Nucleus accumbens (tissue), 56 donors: ENCODE measurements at places on chromosomes 3 and 15.

DNA sequence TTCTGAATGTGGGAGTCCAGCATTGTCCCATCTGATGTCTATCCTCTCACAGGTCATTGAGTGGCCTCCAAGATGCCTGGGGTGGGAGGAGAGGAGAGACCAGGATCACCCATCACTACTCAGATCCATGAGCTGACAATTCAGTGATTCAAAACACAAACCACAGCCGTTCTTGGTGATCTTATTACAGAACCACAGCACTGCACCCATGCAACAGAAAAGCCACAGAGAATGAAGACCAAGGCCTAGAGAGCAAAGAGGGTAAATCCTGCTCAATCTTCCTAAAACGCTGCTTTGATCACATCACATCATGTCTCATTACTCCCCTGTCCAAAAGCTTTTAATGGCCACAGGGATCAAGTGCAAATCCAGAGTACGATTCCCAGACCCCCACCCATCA is 23.5 kb downstream of the ANP32A start:
- DNase-seq = no peak

DNA sequence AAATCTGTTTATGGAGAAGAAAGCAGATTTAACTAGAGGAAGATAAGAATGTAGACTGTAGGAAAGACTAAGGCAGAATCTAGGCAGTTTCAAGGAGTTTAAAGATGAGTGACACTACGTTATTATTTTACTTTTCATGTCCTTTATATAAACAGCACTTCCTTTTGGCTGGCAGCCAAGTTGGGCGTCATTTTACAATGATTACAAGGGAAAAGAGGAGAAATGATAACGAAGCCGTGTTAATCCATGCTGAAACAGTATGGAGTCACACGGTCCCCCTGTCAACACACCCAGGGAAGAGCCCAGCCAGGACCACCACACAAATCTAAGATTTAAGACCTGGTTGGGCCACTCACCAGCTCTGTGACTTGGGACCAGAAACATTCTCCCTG is 83.7 kb upstream of the NEO1 start:
- DNase-seq = no peak

GRCh38 chr3:59280113-59280512 is 230.3 kb upstream of the CFAP20DC start:
- no peak for DNase-seq

GRCh38 chr15:66131200-66131599 is 122.3 kb downstream of the MEGF11 start:
- DNase-seq = no peak

DNA sequence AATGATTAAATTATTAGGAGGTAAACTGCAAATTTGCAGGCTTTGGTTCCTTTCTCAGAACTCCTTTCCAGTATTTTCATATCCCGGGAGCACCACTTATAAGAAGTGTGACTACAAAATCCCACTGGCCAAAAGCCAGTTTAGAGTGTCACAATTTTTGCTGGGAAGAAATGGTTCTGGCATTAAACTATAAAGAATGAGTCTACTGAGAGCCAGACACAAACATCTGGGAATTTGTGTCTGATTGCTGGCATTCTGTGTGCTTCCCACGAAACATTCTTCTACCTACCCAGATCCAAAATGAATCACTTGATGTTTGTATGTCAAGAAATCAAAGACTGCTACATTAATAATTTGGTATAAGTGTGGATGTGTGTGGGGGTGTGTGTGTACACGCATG is 82.8 kb downstream of the DUT start:
- DNase-seq = no peak

- no peak for DNase-seq
These were observed 427.1 kb downstream of the SHQ1 start for GRCh38 chr3:72421126-72421525.

- no peak for DNase-seq
These were observed 58.9 kb downstream of the TMEM108 start for GRCh38 chr3:133096900-133097613.

DNA sequence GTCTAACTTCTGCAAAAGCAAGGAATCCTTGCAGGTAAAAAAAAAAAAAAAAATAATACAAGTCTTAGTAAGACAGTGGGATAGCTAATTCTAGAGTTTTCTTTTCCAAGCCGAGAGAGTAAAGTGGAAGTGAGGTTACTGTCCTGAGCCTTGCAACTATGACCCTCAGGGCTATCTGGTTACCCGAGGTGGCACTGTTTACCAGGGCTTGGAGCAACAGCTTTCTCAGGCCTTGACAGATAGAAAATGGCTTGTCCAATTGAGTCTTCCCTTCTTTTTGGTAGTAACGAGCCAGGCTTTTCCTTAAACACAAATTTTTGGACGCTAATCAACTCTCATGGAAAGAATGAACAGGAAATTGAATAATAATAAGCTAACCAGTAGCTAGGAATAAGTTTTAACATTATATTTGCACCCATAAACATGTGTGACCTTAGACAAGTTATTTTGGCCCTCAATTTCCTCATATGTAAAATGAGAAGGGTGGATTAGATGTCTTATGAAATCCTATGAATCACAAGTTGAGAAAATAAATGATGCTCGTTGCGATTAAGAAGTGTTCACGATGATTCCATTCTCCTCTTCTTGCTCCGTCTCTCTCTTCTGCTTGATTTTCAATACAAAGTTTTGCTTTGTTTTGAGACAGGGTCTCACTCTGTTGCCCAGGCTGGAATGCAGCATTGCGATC is 236.9 kb upstream of the KBTBD8 start:
- no peak for DNase-seq

GRCh38 chr3:57772251-57772650 is 16.1 kb downstream of the SLMAP start:
- no peak for DNase-seq

GRCh38 chr15:72382146-72382545 is 6.3 kb upstream of the HEXA start:
- DNase-seq = no peak

DNA sequence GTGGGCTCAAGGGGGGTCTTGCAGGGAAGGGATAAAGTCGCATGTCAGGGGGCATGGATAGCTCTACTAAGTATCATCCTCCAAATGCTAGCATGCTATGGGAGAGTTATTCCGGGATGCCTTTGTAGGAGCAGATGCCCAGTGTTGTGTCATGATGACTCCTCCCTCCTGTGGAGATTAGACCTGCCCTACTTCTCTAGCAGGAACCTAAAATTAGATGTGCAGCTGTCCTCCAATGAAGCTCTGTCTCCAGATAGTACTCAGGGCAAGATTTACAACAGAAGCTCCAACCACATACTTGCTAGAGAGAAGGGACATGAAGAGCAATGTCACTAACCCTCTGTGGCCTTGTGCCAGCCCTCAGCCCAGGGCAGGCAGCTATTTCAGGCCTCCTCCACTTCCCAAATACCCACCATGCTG is 82.5 kb downstream of the AGBL1 start:
- DNase-seq = no peak

- no peak for DNase-seq
These were observed 30.3 kb downstream of the CLRN1 start for GRCh38 chr3:150942221-150942620.

DNA sequence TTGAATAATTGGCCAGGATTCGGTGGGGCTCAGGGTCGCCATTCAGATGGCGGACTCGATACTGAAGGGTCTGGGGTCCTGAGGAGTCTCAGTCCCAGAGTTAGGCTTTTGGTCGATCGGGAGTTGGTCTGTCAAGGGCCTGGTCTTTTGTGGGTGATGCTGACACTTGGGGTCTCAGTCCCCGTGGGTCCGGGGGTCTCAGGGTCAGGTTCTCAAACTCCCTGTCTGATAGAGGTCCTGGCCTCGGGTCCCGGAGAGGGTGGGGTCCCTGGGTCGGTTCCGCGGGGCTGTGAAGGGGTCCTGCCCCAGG is 467 bp downstream of the NCKIPSD start:
- DNase-seq = no peak

- no peak for DNase-seq
These were observed 683.7 kb upstream of the CBLB start for GRCh38 chr3:106552351-106553043.

- DNase-seq = no peak
These were observed 396.2 kb upstream of the NAALADL2 start for GRCh38 chr3:174462916-174463315.

DNA sequence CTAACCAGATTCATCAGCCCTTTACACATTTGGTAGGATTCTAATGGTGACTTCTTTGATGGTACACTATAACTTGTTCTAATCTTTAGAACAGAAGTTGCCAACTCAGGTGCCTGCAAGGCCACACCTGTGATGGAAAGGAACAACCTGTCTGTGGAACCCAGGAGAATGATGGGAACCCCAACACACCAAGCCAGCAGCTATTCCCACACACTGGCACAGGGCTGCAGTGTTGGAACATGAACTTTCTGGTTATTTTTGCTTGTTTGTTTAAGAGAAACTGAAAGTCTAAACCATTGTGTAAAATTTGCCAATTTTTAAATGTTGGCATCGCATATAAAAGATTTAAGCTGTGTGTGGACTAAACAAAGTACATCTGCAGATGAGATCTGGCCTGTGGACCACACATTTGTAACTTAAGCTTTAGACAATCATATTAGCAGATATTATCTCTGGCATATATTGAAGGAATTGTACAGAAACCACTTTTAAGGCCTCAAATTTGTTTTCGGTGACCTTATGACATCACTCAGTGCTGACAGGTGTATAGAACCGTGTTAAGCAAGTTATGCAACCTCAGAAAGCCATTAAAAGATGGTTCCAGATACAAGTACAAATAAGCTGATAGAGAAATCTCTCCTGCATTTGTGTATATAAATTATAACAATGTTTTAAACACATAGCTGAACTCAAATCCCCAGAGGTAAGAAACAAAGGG is 242.9 kb downstream of the SLC9A9 start:
- DNase-seq = no peak

GRCh38 chr15:89105147-89105546 is 16.9 kb downstream of the ABHD2 start:
- no peak for DNase-seq
